Left lobe of liver (tissue), 2 donors: ENCODE measurements at places on chromosomes 3 and 15. TPM values are rescaled to one million over a fixed set of nuclear protein-coding genes. Genes with fewer than 3 reads are reported as not detected.

The LCTL gene
- total RNA-seq, result not detected

The RARRES1 gene
- 1.3 TPM for total RNA-seq

The MAGEL2 gene
- total RNA-seq, result not detected

DNA sequence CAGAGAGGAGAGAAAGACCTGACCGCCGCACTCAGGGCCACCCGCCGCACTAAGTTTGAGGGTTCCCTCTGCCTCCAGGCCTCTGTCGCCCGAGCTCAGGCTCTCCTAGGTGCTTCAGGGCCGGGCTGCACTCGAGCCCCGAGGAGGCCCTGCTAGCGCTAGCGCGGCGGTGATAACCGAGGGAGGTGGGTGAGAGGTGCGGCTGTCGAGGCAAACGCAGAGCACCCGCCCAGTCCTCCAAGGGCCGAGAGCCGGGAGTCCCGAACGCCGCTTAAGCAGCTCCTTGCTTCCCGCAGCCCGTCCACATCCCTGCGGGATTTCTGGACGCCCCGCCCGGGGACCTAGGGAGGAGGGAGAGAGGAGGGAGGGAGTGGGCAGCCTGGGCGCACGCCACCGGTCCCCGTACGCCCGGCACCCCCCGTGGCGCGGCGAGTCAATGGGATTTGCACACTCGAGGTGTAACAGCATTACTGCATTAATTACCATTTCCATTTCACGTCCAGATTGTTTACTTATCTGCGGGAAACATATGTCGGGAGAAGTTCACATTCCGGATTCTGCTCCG lies 6.8 kb downstream of the SOX14 start:
- DNase-seq, result no peak

GRCh38 chr3:77394046-77394445 lies 354.1 kb downstream of the ROBO2 start:
- DNase-seq, result no peak

DNA sequence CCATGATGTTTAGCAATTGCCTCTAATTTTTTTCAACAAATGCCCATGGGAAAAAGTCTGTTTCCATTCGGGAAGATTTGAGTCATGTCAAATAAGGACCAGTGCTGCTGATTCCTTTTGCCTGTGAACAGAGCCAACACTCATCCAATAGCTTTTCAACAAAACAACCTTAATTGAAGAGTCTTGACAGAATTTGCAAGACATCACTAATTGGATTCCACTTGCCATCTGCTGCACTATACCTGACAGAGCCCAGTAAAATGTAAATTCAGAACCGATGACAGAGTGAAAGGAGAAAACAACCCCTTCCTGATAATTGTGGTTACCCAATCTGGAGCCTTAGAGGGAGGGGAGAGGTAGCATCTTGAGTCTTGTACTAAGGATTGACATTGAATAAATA lies 426.7 kb downstream of the AGBL1 start:
- no peak for DNase-seq

The STAB1 gene
- total RNA-seq, result 71.5 TPM

The SEMA3F gene
- total RNA-seq, result 4.0 TPM

DNA sequence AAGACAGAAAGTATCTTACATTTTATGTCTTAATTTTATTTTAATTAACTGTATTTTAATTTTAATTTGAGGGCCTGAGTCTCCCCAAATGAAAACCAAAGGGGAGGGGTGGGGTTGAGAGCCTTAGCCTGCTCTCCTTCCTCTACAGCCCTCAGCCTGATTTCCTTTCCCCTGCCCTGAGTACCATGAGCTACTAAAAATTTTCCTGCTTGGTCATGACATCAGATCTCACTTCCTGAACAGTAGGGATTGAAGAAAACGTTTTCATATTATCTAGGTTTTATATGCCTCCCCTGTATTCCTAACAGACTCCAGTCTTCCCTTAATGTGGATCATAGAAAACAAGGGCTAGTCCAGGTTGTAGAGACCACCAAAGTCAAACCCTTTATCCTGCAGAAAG lies 133.9 kb downstream of the MYLK start:
- no peak for DNase-seq

- peak; percentile 93 for DNase-seq
Measured at GRCh38 chr3:194100856-194101390, 35.0 kb upstream of the HES1 start.

GRCh38 chr3:8325306-8325705 lies 176.3 kb upstream of the LMCD1 start:
- no peak for DNase-seq

GRCh38 chr3:87335931-87336330 lies 59.5 kb upstream of the POU1F1 start:
- DNase-seq, result no peak

- no peak for DNase-seq
Measured at GRCh38 chr15:69232144-69232543, 66.6 kb upstream of the PAQR5 start.
